Activated CD8-positive, alpha-beta memory T cell treated with anti-CD3 and anti-CD28 coated beads for 24 hours (primary cell): ENCODE measurements at places on chromosomes 11 and 22.
A peak's percentile ranks its signal among the peaks of the same experiment; 100 is the strongest.

DNA sequence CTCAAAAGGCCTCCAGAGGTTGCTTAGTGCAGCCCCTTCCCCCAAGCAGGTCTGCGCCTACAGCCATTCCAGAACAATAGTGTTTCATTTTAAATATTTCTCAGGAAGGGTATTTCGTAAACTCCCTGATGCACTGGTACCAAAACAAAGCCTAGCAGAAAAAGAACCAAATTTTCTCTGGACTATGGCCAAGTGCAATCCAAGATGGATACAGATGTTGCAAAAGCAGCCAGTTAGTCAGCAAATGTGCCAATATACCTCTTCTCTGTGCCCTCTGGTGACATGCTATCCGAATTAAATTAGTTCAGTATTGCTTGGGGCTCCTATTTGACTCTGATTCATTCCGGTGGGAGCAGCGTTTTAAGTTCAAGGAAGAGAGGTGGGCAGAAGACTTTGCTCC lies 247.8 kb downstream of the NTM start:
- no peak for DNase-seq

- DNase-seq: no peak
Measured at GRCh38 chr22:43013355-43014315, 1.3 kb downstream of the PACSIN2 start.

DNA sequence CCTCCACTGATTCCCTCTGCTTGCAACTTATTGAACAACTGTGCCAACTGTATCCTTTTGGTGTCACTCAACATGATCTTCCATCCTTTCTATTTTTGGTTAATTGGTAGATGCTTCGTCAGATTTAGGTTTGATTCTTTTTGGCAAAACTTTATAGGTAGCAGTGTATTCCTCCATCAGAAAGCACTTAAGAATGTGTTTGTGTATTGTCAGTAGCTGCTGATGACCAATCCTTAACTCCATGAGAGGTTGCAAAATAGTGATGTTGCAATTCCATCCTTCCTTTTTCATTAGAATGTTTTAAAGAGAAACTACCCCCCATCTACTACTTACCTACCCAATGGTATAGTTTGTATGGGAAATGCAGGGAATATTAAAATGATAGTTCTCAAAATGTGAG lies 22.1 kb downstream of the FAM76B start:
- DNase-seq: no peak

DNA sequence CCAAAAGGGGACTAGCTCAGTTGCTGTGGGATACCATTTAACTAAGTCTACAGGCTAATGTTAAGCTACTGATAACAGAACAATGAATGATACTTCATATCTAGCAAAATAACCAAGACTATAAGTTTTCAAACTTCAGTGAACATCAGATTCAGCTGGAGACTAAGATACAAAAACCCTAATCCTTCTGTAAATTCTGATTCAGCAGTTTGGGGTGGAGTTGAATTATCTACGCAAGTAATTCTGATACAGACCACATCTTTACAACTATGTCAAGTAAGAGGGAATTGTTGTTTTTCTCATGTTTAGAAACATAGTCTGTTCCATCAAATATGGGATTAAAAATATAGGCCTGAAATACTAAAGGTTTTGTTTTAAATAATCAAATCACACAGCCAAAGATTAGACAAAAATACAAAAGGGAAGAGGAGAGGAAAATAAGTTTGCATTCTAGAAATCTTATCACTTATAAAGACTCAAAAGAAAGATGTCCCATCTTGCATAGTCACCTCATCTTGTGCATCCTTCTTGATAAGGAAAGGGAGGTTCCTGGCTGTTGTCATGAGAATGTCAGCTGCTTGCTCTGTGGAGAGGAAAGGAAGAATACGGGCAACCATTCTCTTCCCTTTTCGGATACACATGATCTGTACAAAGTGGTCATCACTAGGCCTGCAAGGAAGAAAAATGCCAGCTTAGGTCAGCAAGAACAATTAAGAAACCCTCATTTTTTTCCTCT lies 21.4 kb downstream of the PATL1 start:
- DNase-seq: no peak

GRCh38 chr22:25327018-25327755 lies 107.7 kb downstream of the CRYBB2 start:
- DNase-seq: no peak

- DNase-seq: peak; percentile 42
Measured at GRCh38 chr22:47307326-47307725, 544.9 kb downstream of the TBC1D22A start.

- DNase-seq: no peak
Measured at GRCh38 chr11:120615391-120615790, 103.8 kb downstream of the GRIK4 start.

DNA sequence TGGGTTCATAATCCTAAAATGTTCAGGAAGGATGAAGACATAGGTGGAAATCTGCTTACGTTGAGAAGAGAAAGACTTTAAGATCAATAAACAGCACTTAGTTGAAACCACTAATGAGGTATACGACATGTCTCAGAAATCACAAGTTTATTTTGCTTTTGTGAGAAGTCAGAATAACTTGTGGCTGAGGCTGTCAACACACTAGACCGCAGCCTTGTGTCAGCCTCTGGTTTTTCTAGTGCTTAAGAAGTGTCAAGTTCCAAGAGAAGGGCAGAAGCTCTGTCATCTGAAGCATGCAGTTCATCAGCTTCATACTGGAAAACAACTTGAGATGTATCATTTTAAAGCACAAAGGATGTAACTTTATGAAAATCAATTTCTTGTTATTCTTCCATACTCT lies 420.9 kb downstream of the METTL15 start:
- DNase-seq: no peak

GRCh38 chr11:113833151-113833550 lies 42.2 kb downstream of the USP28 start:
- DNase-seq: no peak

DNA sequence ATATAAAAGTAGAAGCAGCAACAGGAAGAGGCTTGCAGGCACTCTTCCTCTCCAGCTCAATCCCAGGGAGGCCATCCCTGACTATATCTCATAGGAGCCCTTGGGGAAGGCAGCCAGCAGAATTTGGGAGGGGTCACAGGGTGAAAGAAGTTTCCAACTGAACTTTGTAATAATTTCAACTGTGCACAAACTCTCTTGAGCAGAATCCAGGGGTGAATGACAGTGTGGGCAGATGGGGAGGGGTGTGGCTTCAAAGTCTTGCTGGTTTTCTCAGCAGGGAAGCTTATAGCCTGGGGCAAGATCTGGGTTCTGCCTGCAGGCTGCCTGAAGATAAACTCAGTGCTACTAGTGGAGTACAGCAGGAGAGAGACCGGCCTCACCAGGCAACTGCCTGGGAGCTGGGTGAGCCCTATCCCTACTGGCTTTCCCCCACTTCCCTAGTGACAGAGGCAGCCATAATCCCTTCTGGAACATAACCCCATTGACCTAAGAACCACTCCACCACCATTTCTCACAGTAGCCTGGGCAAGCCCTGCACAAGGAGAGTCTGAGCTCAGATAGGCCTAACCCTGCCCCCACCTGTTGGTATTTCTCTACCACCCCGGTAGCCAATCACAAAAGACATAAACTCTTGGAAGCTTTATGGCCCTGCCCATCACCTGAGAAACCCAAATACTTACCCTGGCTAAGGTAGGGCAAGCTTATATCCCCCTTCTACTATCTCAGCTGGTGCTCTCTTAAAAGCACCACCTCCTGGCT lies 17.8 kb upstream of the TTC12 start:
- no peak for DNase-seq

DNA sequence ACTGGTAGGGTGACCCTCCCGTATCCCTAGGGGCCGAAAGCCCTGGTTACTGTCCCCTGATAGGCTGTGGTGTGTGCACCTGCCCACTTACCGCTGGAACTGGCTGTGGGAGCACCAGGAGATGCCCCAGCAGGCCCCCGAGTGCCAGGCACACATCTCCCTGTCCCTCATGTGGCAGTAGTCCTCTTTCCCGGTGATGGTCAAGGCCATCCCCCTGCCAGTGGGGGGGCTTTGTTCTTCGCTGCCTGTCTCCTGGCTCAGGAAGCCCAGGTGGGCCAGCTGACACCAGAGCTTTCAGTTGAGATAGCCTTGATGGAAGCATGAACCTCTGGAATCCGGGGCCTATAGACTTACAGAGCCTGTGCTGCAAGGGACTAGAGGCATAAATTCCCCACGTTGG lies 100.5 kb downstream of the MPPED1 start:
- DNase-seq: no peak

- DNase-seq: peak; percentile 83
Measured at GRCh38 chr11:13277768-13278608, at the start of gene BMAL1. Gene BMAL1, plus strand, starts transcription at chr11:13277790. Its CDS starts 76,519 bp downstream, at chr11:13354309.
